Stimulated activated CD8-positive, alpha-beta memory T cell treated with anti-CD3 and anti-CD28 coated beads, Interleukin-15, amount 100 ng/mL, for 48 hours (primary cell): ENCODE measurements at places on chromosomes 3 and 15.

GRCh38 chr3:49266410-49267095 is 10.5 kb downstream of the C3orf62 start:
- no peak for DNase-seq

- DNase-seq = no peak
Measured at GRCh38 chr15:96716075-96716474, 385.6 kb downstream of the NR2F2 start.

GRCh38 chr3:67335813-67336212 is 318.6 kb downstream of the SUCLG2 start:
- DNase-seq = no peak

- DNase-seq = no peak
Measured at GRCh38 chr15:55484917-55485672, 22.9 kb downstream of the DNAAF4 start.

DNA sequence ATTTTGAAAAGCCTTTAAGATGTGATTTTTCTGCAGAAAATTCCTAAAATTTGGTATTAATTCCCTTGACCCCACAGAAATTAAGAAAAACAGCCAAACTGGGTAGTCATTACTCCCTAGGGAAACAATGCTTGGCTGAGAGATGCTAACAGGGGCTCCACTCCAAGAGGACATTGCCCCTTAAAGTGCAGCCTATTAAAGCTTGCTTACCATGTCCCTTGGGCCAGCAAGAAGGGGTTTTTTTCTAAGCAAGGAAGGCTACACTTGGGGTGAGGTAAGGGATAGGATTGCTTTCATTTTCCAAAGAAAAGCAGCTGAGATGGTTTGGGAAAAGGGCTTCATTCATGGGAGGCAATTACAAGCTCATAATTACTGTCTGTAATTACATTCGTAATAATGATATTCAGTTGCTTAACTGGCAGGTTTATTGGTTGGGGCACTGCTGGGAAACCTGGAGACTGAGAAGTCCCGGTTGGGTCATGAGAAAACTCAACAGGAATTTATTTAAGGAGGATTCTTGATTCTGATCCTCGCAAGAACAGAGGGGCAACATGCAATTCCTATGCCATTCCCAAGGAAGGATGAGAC is 247.5 kb downstream of the NR1D2 start:
- no peak for DNase-seq

DNA sequence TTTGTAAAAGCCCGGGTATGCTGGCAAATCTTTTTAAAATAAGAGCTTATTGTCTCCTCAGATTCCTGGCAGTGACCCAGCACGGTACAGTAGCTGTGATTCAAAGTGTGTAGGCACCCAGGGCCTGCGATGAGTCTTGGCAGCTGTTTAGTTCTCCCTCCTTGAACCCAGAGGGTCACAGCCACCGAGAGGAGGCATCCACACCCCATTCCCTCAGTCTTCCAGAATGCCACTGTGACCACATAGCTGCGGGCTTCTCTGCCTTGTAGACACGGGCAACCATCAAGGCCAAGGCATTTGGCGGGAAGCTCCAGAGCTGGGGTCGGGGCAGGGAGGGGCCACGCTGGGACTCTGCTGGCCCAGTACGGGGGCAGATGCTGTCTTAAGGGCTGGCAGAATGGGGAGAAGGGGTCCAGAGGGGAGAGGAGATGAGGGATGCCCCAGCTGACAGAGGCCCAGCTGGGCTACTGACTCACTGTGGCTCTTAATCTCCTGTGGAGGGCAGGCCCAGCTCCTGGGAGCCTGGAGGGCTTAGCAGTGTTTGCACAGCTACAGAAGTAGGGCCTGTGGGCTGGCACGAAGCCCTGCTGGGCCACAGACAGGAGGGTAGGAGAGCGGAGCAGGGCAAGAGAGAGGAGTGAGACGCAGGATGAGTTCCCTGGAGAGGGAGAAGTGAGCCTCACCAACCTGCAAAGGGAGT is 68.8 kb upstream of the DLG1 start:
- DNase-seq = no peak

DNA sequence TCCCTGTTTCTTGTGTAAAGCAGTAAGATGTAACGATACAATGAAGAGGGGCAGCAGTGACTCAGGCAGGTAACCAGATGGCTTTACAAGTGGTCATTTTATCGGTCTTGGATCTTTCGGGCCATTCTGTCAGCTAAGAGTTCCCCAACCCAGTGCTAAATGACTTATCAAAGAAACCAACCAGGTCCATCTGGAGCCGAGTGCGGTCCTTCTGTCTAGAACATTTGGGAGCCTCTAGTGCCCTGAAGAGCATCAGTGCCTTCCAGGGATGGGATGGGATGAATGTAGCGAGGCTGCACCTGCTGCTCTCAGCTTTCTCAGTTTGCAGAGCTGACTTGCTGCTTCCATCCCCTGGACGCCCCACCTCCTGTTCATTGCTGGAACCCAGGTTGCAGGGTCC is 131.7 kb upstream of the AGBL1 start:
- no peak for DNase-seq

DNA sequence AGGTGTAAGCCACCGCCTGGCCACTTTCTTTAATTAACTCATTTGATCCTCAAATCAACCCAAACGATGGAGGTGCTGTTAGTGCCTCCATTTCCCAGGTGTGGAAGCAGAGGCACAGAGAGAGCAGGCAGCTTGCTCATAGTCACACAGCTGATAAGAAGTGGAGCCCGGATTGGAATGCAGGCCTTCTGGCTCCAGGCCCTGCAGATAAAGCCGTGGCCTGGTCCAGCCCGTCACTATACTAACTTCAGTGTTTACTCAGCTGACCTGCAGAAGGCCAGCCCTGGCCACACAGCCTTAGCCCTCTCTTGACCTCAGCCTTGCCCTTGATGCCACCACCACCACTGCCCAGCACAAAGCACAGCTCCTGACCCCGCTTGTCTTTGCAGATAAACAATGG is 116.7 kb downstream of the NUP210 start:
- no peak for DNase-seq

DNA sequence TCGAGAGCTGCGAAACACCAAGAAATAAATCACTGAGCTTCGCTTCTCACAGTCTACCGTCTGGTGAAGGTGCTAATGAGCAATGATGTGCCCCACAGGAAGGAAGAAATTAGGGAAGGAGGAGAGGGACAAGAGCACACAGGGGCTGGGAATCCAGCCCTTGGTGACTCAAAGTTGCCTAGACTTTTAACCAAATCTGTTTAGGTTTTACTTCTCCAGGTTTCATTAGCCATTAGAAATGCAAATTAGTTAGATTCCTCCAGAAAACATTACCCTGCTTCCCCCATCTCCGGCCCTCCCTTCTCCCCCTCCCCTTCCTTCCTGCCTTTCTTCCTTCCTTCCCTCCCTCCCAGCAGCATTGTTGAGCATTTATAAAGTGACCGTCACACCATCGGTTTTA is 59.3 kb upstream of the UBE2E1 start:
- DNase-seq = no peak

GRCh38 chr3:24352893-24353553 is 141.6 kb downstream of the THRB start:
- no peak for DNase-seq

DNA sequence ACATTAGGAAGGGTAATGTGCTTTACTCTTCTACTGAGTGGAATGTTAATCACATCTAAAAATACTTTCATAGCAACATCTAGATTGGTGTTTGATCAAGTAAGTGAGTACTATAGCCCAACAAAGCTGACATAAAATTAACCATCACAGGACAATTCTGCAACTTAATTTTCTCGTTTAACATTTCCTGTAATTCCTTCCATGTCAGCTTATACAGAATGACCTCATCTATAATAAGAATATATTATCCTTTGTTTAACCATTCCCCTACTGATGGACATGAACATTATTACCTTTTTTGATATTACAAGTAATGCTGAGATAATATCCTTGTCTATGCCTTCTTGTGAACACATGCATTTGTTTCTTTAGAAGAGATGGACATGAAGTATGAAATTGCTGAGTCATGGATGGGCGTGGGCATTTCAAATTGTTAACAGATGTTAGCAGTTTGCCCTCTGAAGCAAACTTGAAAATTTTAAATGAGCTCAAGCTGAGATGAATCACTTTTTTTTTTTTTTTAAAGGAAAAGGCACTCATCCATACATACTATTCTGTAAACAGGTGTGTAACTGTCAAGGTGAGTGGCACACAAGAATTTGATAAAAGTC is 85.1 kb downstream of the OXNAD1 start:
- no peak for DNase-seq

- no peak for DNase-seq
Measured at GRCh38 chr15:57171426-57171825, 204.9 kb upstream of the CGNL1 start.

DNA sequence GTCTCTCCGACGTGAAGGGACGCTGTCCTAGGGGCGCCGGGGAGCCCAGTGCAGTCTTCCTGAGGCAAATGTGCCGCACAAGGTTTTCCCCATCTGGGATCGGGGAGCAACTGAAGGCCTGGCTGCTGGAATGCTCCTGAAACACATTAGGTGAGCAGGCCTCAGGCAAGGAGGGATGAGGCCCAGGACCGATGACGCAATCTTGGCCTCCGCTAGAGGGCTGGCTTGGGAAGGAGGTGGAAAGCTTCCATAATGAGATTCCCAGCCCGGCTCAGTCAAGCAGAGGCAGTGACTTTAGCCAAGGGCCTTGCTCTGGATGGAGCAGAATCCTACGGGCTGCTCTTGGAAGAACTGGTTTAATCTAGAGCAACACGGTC is 50.8 kb downstream of the CPN2 start:
- no peak for DNase-seq

DNA sequence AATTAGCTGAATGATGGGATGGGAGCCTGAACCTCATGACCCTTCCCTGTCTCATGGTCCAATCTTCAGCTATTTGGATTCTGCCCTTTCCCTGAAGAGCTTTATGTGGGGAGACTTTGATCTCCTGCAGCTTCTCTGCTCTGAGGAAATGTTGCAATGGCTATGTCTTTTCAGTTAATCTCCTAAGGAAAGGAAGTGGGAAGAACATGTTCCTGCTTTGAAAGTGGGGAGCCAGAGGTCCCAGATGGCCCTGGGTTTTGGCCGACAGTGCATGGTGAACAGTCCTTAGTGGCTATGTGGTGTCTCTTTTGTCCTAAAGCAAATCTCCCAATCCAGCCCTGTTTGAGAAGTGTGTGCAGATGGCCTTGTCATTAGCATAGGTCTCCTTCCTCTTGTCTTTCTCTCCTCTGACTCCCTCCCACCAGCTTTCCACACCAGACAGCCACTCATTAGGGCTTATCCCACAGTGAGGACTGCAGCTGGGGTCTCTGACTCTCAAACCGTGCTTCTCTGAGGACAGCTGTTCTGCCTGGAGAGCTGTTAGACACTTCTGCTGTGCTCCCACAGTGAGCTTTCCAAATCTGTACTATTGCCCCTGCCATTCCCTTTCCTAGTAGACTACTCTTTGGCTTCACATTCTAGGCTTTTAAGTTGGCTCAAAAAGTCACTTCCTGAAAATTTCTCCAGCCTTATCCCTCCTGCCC is 365.8 kb upstream of the UMPS start:
- DNase-seq = no peak

DNA sequence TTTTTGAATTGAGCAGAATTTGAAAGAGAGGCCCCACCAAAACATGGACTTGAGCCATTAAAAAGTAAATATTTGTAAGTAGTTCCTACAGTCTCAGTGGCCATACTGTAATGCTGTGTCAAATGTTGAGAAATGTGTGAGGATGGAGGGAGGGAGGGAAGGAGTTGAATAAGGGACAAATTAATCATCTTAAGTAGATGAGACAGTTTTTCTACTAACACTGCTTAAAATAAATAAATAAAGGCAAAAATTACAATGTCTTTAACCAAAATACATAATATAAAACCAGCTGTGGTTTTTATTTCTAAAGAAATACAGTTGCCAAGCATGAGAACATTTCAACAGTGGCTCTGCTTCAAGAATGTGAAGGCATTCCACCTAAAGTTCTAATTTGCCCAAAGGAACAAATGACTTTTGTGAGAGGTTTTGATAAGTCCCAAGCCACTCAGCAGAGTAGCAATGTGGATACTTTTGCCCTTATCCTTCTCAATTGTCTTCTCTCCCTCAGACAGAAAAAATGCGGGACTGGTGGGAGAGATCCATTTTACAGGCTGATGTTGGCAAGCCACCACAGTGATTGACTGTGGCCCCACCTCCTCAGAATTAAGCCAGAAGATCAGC is 427.0 kb upstream of the RARB start:
- DNase-seq = no peak

GRCh38 chr3:48655606-48656005 is 7.1 kb downstream of the CELSR3 start:
- DNase-seq = peak; percentile 44

GRCh38 chr15:93358166-93359059 is 269.4 kb upstream of the RGMA start:
- no peak for DNase-seq
